ENCODE measurements at places on chromosomes 12 and 14.

DNA sequence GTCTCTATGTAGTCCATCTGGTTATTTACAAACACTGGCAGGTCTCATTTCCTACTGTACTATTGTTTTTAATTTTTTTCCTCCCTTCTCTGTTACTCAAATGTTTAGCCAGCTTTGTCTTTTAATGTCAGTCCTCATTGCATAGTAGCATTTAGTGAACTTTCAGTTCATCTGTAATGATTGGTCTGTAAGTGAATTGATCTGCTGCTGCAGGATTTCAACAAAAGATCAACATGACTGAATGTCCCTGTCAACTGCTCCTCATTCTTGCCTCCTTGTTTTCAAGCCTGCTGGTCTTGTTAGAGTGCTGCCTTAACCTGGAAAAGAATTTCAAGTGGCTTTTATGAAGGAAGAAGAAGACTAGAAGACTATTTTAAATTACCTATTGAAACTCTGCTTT lies 19.3 kb upstream of the AVPR1A start:
- DNase-seq = no peak

GRCh38 chr14:94031161-94031882 lies 5.2 kb downstream of the OTUB2 start:
- DNase-seq = no peak

DNA sequence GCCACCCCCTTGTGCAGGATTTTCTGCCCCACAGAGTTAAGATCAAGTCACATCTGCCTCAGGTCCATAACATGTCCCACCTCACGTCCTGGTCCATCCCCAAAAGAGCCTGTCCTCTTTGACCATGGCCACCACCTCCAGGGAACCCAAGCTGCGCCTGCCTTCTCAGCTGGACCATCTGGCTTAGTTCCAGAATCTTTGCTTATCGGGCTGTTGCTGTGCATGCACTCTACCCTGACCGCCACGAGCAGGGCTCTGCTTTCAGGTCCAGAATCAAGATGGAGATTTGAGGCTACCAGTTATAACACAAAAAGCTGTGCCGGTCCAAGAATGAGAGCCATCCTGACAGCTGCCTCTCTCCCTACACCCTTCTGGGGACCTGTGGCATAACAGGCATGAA lies 326.7 kb downstream of the DPF3 start:
- DNase-seq = no peak

GRCh38 chr14:23436327-23437132 lies 1.1 kb upstream of the MYH7 start:
- DNase-seq = no peak

- no peak for DNase-seq
Measured at GRCh38 chr14:36702474-36702873, 40.8 kb downstream of the PAX9 start.

DNA sequence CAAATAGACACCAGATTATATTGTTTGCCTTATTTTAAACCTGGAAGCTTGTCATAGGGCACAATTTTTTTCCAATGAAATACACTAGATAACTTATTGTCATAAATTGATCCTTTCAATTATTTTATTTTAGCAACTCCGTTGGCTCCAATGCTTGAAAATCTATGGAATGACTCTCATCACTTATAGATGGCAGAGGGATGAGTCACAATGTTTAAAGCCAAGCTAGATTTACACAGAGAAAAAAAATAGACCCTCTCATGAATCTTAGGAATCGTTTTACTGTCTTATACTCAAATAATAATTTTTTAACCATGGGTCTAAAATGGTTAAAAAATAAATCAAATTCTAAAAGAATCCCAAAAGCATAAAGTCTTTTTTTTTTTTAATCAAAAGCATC lies 1276.6 kb upstream of the FLRT2 start:
- DNase-seq = no peak

GRCh38 chr12:58314610-58315009 lies 373.2 kb downstream of the ATP23 start:
- DNase-seq = no peak

DNA sequence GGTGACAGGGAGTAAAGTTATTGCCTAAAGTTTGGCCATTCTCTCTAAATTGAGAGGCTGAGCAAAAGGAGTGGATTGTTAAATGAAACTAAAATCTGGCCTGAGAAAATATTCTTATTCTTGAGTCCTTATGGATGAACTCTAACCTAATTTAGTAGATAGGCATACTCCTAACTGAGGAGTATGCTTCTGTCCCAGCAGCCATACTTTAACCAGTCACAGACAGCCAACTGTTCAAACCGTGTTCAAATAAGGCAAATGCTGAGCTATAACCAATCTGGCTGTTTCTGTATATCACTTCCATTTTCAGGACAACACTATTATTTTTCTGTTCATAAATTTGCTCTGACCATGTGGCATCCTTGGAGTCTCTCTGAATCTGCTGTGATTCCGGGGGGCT lies 75.9 kb upstream of the RERGL start:
- no peak for DNase-seq

DNA sequence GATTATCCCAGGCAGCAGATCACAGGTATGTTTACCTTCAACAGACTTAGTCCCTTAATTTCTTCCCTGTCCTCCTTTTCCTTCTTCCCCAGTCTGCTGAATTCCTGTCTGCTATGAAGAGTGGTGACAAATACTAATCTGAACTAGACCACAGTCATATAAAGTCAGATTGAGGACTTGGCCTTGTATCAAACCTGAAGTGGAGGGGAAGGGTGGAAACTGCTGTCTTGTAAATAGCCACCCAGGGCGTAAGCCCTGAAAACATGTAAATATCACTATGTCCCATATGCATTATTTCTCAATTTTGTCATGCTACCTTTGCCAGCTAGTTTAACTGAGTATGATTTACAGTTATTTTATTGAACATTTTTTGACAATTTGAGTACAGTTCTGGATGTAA lies 368.0 kb downstream of the CCDC91 start:
- no peak for DNase-seq

DNA sequence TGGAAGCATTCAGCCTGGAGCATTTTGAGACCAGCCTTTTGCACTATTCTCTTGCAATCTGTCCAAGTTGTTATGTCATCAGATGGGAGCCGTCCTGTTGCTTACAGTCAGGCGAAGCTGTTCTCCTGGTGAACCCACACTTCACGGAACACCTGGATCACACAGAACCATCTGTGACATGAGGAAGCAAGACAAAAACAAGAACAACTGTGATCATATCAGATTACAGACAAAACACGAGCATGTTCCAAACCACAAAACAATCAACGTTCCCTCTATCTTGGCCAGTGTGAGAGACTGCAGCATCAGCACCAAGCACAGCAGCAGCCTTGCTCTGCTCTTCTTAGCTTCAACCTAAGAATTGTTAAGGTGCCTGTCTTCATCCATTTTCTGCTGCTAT lies 180.5 kb upstream of the SFSWAP start:
- no peak for DNase-seq

Measured in T-cell (primary cell).